ENCODE measurements at places on chromosomes 4 and X.

DNA sequence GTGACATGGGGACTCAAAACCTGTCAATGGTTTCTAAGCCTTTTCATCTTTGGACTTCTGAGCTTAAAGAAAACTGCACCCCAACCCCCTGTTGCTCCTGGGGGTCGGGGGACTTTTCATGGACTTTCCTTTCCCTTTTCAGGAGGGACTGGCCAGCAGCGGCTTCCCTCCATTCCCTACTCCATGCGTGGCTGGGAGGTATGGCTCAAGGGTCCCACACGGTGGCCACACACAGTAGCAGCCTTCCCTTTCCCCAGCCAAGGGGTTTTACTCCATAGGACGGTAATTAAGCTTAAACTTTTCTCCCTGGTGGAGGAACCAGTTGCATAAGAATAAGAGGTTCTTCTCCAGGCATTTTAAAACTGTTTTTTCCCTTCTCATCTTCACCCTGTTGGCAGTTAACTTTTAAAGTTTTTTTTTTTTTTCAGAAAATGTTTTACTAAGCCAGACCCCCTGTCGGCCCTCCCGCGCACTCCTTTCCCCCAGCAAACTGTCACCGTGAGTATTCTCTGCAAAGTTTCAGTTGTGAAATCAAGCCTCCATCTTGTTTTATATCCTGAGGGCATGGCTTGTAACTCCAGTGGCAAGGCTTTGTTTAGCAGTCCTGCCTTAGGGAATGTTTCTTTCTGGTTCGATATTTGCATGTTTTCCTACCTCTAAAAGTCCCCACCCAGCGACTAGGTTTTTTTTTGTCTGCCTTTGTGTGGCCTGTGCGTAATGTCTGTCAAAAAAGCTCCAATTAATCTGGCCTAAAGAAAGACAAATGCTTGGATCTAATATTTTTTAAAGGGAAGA lies 325.7 kb downstream of the TLL1 start:
- no peak for DNase-seq

GRCh38 chr4:3516836-3517730 lies 15.1 kb downstream of the LRPAP1 start:
- DNase-seq: no peak

GRCh38 chr4:158993891-158994290 lies 109.0 kb upstream of the RAPGEF2 start:
- DNase-seq: no peak

- no peak for DNase-seq
Measured at GRCh38 chr4:107780665-107781064, 44.1 kb upstream of the SGMS2 start.

DNA sequence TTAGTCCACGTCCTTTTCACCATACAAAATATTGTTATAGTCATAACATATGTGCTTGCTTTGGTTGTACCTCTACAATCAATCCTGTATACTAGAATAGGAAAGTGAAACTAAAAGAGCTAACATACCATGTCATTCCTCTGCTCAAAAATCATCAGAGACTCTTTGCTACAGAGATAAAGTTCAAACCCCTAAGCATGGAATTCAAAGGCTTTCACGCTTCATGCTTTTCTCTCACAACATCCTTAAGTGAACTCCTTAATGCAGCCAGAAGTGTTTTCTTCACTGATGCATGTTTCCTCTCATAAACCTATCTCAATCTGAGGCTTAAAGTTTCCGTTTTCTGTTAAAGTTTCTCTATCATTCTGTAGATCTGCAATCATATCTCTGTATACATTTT lies 744.6 kb upstream of the IGFBP7 start:
- DNase-seq: no peak

DNA sequence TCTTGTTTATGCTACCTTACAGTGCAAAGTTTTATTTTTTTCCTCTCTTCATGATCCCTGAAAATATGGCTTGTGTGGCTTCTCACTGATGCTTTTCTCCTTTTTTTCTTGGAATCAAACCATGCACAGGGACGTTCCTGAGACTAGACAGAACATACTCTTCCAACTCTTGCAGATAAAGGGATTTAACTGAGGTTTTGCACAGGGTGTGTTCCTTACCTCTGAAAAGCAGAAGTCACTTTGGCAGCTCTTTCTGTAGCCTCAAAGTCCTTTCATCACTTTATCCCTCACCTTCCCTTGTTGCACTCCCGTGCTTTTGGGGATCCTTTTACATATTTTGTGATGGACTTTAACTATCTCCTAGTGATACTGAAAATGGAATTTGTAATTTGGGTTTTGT lies 300.1 kb downstream of the SPRY1 start:
- DNase-seq: no peak

GRCh38 chrX:80799584-80799983 lies 10.1 kb downstream of the BRWD3 start:
- DNase-seq: no peak

GRCh38 chr4:69718396-69719271 lies 41.8 kb downstream of the SULT1B1 start:
- no peak for DNase-seq

DNA sequence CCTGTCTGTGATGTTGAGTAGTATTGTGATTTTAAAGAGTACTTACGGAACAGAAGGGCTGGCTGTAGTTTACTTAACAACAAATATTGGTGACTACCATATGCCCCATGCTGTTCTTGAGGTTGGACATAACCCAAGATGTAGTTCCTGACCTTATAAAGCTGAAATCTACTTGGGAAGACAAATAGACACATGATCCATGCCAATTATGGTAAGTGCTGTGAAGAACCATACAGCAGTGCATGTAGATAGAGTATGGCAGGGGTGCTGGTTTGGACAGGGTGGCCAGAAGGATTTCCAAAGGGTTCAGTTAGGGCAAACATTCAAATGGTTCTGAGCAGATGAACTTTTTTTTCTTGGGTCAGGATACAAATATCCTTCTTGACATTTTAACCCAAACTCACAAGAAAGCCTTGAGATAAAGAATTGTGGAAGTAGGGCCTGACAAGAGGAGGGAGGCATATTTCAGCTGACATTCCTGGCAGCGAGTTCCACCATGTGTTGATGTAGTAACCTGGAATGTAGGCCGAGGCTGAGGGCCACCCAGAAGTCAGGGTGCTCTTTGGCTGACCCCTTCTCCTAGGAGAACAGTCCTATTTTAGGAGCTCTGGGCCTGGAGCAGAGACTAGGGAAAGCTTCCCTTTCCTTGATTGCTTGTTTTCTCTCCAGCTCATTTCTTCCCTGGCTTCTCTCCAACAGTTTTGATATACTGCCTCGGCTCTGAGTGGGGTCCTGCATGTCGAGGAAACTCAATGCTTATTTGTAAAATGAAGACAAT lies 74.2 kb downstream of the FREM3 start:
- DNase-seq: no peak

GRCh38 chr4:109713500-109713899 lies 10.3 kb upstream of the CASP6 start:
- no peak for DNase-seq

GRCh38 chr4:10232114-10232513 lies 115.5 kb upstream of the WDR1 start:
- no peak for DNase-seq

GRCh38 chr4:169337510-169337909 lies 66.8 kb upstream of the SH3RF1 start:
- no peak for DNase-seq

- no peak for DNase-seq
Measured at GRCh38 chr4:181319629-181320028, 923.6 kb upstream of the TENM3 start.
